ENCODE measurements at places on chromosomes 12 and 14. TPM values are rescaled to one million over a fixed set of nuclear protein-coding genes. Genes with fewer than 3 reads are reported as not detected.
A peak's percentile ranks its signal among the peaks of the same experiment; 100 is the strongest.

GRCh38 chr12:47207340-47207717, 127.6 kb upstream of the AMIGO2 start:
- no peaks in the 10 kb centered on the region for H3K36me3 ChIP-seq
- H3K4me3 ChIP-seq: no peak overlapping the region
- no peak for DNase-seq

Gene ADAMTS20
- polyA plus RNA-seq: not detected

DNA sequence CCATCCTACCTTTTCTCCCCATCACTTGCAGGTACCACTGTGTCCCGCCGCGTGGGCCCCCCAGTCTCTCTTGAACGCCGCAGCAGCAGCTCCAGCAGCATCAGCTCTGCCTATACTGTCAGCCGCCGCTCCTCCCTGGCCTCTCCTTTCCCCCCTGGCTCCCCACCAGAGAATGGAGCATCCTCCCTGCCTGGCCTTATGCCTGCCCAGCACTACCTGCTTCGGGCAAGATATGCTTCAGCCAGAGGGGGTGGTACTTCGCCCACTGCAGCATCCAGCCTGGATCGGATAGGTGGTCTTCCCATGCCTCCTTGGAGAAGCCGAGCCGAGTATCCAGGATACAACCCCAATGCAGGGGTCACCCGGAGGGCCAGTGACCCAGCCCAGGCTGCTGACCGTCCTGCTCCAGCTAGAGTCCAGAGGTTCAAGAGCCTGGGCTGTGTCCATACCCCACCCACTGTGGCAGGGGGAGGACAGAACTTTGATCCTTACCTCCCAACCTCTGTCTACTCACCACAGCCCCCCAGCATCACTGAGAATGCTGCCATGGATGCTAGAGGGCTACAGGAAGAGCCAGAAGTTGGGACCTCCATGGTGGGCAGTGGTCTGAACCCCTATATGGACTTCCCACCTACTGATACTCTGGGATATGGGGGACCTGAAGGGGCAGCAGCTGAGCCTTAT, 9.2 kb downstream of the ARHGAP9 start:
- H3K27me3 ChIP-seq: peaks cover 61% of the 10 kb centered on the region
- H3K27ac ChIP-seq: no peak overlapping the region
- no peak overlapping the region for H3K4me3 ChIP-seq
- H3K4me1 ChIP-seq: peaks cover 10% of the 10 kb centered on the region
- H3K36me3 ChIP-seq: no peaks in the 10 kb centered on the region

Gene RND1
- polyA plus RNA-seq: 0.55 TPM

Gene PITPNM2
- polyA plus RNA-seq: 16.5 TPM

GRCh38 chr12:2957816-2958431, 1.3 kb upstream of the TEAD4 start:
- peak overlapping the region; percentile 94 for H3K27ac ChIP-seq
- H3K4me1 ChIP-seq: peaks cover 15% of the 10 kb centered on the region
- H3K27me3 ChIP-seq: no peaks in the 10 kb centered on the region
- H3K4me3 ChIP-seq: peak overlapping the region; percentile 70
- no peak for DNase-seq

- no peak overlapping the region for H3K4me3 ChIP-seq
- H3K36me3 ChIP-seq: no peaks in the 10 kb centered on the region
- no peak for DNase-seq
- no peaks in the 10 kb centered on the region for H3K27me3 ChIP-seq
- H3K4me1 ChIP-seq: peaks cover 7% of the 10 kb centered on the region
- H3K27ac ChIP-seq: peak overlapping the region; percentile 89
Observed at GRCh38 chr12:1666685-1667162, 24.1 kb upstream of the ADIPOR2 start.

GRCh38 chr12:108547686-108548085, 13.3 kb downstream of the SART3 start:
- H3K4me1 ChIP-seq: peaks cover 3% of the 10 kb centered on the region
- DNase-seq: no peak
- no peak overlapping the region for H3K4me3 ChIP-seq
- H3K27ac ChIP-seq: no peak overlapping the region

DNA sequence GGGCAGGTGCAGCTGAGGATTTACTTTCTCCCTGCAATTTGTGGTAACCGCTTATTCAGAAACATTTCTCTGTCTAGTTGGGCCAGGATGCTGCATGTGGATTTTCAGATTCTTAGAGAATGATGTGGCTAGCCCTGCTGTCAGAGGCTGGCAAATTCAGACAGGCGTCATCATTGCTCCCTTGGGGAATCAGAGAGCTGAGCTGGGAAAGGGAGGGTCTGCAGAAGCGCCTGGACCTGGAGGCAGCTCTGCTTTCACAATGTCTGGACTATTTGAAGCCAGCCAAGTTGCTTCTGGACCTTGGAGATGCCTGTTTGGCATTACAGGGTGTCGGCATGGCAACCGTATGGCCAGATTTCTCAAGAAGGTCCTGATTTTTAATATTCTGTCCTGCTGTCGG, 3.4 kb downstream of the GALNT16 start:
- peaks cover 29% of the 10 kb centered on the region for H3K27me3 ChIP-seq
- peak; percentile 44 for DNase-seq
- peak overlapping the region; percentile 72 for H3K27ac ChIP-seq
- H3K4me3 ChIP-seq: peak overlapping the region; percentile 14
- H3K4me1 ChIP-seq: peaks cover 78% of the 10 kb centered on the region
- H3K36me3 ChIP-seq: no peaks in the 10 kb centered on the region

DNA sequence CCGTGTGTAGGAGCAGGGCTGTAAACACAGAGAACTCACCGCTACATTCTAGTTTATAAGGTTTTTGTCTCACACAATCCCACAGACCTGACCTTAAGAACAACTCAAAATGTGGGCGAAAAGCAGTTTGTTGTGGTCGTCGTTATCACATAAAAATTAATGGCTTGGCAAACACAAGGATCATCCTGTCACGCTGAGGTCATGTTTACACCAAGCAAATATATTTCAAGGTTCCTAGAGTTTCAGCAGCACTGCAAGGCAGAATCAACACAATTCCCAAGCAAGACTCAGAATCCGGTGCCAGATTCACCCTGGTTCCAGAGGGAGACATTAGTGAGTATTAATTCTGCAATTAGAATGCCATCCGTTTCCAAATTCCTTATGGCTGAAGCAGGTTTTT, 30.1 kb upstream of the MAP1LC3B2 start:
- no peaks in the 10 kb centered on the region for H3K27me3 ChIP-seq
- no peak overlapping the region for H3K27ac ChIP-seq
- H3K4me3 ChIP-seq: no peak overlapping the region
- peaks cover 14% of the 10 kb centered on the region for H3K4me1 ChIP-seq
- no peaks in the 10 kb centered on the region for H3K36me3 ChIP-seq

- H3K27ac ChIP-seq: no peak overlapping the region
- no peaks in the 10 kb centered on the region for H3K4me1 ChIP-seq
- peak; percentile 21 for DNase-seq
- H3K27me3 ChIP-seq: no peaks in the 10 kb centered on the region
Observed at GRCh38 chr12:122437656-122438121, 15.2 kb upstream of the CLIP1 start.

Gene APOF
- polyA plus RNA-seq: not detected

GRCh38 chr12:77031745-77032144, 33.6 kb downstream of the E2F7 start:
- DNase-seq: no peak
- no peaks in the 10 kb centered on the region for H3K36me3 ChIP-seq
- no peak overlapping the region for H3K27ac ChIP-seq
- no peaks in the 10 kb centered on the region for H3K4me1 ChIP-seq

- H3K4me3 ChIP-seq: no peak overlapping the region
- H3K27ac ChIP-seq: no peak overlapping the region
- peaks cover 32% of the 10 kb centered on the region for H3K4me1 ChIP-seq
- peaks cover 55% of the 10 kb centered on the region for H3K27me3 ChIP-seq
- H3K36me3 ChIP-seq: no peaks in the 10 kb centered on the region
Observed at GRCh38 chr14:100674897-100675619, 51.6 kb upstream of the DLK1 start.

DNA sequence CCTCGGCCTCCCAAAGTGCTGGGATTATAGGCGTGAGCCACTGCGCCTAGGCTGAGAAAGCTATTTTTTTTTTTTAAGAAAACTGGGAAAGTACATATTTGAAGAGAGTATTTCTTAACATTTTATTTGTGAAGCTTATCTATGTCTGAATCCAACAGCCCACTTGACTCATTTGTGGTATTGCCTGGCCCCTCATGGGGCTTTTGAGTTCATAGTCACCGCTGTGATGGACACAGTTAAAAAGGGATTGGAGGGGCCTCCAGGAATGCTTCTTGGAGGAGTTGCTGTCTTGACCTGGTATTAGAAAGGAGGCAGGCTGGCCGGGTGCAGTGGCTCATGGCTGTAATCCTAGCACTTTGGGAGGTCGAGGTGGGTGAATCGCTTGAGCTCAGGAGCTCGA, 26.5 kb downstream of the BCL7A start:
- no peak for DNase-seq
- no peak overlapping the region for H3K27ac ChIP-seq
- H3K4me1 ChIP-seq: peaks cover 23% of the 10 kb centered on the region
- no peak overlapping the region for H3K4me3 ChIP-seq

GRCh38 chr12:112978163-112979040, at the start of gene OAS2:
Gene OAS2, plus strand, starts transcription at chr12:112978519. Its CDS starts 90 bp downstream, at chr12:112978609.
- H3K27me3 ChIP-seq: no peaks in the 10 kb centered on the region
- peak; percentile 23 for DNase-seq
- H3K4me3 ChIP-seq: peak within 1 kb of the TSS; percentile 68

Gene OVCH1
- 0.44 TPM for polyA plus RNA-seq

GRCh38 chr12:89251342-89252271, 100.7 kb downstream of the DUSP6 start:
- H3K4me1 ChIP-seq: peaks cover 27% of the 10 kb centered on the region
- no peaks in the 10 kb centered on the region for H3K36me3 ChIP-seq
- DNase-seq: no peak
- H3K27me3 ChIP-seq: no peaks in the 10 kb centered on the region
